ENCODE measurements at places on chromosomes 2 and 18. TPM values are rescaled to one million over a fixed set of nuclear protein-coding genes. Genes with fewer than 3 reads are reported as not detected.

- DNase-seq, result no peak
Measured at GRCh38 chr2:205895981-205896655, 189.9 kb downstream of the INO80D start.

Gene GAL3ST2
- not detected for total RNA-seq

GRCh38 chr2:48983551-48983950, 170.8 kb downstream of the FSHR start:
- DNase-seq, result no peak

DNA sequence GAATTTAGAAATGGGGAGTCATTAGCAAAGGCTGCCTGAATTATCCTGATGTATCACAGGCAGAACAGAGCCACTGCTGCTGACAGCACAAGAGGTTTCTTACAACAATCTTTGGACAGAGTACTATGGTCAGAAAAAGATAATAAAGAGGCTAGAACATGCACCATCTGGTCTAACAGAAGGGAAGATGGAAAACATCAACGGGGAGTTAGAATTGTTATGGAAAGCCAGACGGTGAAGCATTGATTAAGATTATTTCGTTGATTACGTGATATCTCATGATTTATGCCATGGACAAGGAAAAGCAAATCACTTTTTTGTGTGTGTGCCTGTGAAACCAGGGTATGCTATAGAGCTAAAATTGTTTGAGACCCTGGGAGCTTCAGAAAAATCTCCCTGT, 409.4 kb upstream of the ETAA1 start:
- DNase-seq, result no peak

- DNase-seq, result no peak
Measured at GRCh38 chr18:55634545-55634944, 46.6 kb upstream of the TCF4 start.

Gene PMAIP1
- not detected for total RNA-seq
